GM23248 (cell line): ENCODE measurements at places on chromosomes 2 and 18.

DNA sequence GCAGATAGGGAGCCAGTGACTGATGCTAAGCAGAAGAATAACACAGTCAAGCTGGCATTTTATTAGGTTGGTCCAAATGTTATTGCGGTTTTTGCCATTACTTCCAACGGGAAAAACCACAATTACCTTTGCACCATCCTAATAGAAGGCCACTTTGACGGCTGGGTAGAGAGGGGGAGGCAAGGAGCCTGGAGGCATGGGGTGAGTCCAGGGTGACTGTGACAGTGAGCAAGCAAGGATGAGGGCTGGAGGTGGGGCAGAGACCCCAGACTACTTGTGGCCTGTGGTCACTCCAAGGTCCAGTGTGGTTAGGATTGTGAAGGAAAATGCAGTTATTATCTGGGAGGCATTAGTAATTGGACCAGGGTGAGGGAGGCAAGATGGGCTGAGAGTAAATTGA lies 389.5 kb downstream of the CLIP4 start:
- H3K36me3 ChIP-seq: no peaks in the 10 kb centered on the region
- no peak overlapping the region for H3K27ac ChIP-seq
- DNase-seq: no peak
- no peaks in the 10 kb centered on the region; the same call in 1 of the 2 replicates for H3K27me3 ChIP-seq
- peaks cover 18% of the 10 kb centered on the region for H3K4me1 ChIP-seq

DNA sequence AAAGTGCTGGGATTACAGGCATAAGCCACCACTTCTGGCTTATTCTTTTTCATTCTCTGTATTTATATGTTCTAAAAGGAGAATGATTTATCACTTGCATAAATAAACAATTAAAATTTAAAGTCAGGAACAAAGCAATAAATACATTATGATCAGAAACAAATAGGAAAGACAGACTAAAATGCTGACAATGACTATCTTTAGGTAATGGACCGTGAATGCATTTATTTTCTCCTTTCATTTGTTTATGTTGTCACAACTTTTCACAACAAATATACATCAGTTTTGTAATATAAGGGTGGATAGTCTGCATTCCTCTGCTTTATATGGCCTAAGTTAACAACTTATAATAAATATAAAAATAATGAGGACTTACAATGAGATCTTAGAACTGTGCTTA lies 199.2 kb upstream of the EPHA4 start:
- DNase-seq: no peak
- no peak overlapping the region for H3K27ac ChIP-seq
- H3K36me3 ChIP-seq: no peaks in the 10 kb centered on the region
- H3K4me1 ChIP-seq: no peaks in the 10 kb centered on the region

GRCh38 chr2:200930947-200931626 lies 32.4 kb downstream of the ORC2 start:
- H3K4me1 ChIP-seq: no peaks in the 10 kb centered on the region
- no peak for DNase-seq
- no peaks in the 10 kb centered on the region for H3K27me3 ChIP-seq
- no peak overlapping the region for H3K4me3 ChIP-seq
- peaks cover 40% of the 10 kb centered on the region for H3K36me3 ChIP-seq

- peaks cover 48% of the 10 kb centered on the region for H3K36me3 ChIP-seq
- no peak overlapping the region for H3K27ac ChIP-seq
- H3K4me1 ChIP-seq: peaks cover 16% of the 10 kb centered on the region
- DNase-seq: no peak
- no peaks in the 10 kb centered on the region for H3K27me3 ChIP-seq
Measured at GRCh38 chr2:112089375-112089774, 34.3 kb downstream of the TMEM87B start.

DNA sequence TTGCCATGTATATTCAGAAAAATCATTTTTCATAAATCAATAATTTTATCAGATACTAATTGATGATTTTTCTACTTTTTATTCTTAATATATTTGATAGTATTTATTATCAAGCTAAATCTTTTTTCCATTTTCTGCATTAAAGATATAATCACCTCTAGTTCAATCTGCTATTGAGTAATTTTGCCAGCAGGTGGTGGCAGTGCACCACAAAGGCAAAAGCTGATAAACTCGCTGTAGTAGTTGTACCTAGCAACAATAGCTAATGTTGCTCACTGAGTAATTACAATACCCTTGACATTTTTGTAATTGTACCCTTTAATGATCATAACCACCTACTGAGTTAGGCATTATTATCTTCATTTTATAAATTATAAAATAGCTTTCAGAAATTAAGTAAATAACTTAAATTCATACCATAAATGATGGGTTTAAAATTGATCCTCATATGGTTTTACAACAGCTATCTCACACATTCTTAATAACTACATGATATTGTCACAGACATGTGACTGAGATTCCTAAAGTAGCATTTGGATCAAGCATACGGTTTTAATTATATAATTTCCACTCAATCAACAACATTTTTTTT lies 52.0 kb upstream of the CALCRL start:
- H3K36me3 ChIP-seq: 0 out of 2 replicates have a peak, but pooled peaks cover 3% of the 10 kb centered on the region
- H3K4me3 ChIP-seq: no peak overlapping the region
- peak overlapping the region; percentile 50 for H3K27ac ChIP-seq
- peak; percentile 80 for DNase-seq
- no peaks in the 10 kb centered on the region for H3K27me3 ChIP-seq

DNA sequence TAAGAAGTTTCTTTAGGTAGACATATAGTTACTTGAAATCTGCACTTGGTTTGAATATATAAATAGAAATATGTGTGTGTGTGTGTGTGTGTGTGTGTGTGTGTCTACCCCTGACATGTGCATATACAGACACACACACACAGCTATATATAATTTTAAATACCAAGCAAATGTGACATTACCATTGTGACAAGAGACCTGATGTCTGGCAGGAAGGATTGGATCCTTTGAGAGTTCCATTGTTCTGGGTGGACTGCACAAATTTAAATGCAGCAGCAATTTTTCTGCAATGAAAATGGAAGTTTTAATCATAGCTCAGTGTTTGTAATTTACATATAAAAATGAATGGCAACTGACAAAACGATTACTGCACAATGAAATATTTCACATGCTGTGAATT lies 87.8 kb upstream of the CCDC195 start:
- no peak overlapping the region for H3K4me3 ChIP-seq
- H3K27ac ChIP-seq: no peak overlapping the region
- peaks cover 11% of the 10 kb centered on the region for H3K4me1 ChIP-seq
- no peaks in the 10 kb centered on the region for H3K27me3 ChIP-seq
- H3K36me3 ChIP-seq: peaks cover 69% of the 10 kb centered on the region
